GM04503 (cell line): ENCODE measurements at places on chromosomes 6 and 20.

DNA sequence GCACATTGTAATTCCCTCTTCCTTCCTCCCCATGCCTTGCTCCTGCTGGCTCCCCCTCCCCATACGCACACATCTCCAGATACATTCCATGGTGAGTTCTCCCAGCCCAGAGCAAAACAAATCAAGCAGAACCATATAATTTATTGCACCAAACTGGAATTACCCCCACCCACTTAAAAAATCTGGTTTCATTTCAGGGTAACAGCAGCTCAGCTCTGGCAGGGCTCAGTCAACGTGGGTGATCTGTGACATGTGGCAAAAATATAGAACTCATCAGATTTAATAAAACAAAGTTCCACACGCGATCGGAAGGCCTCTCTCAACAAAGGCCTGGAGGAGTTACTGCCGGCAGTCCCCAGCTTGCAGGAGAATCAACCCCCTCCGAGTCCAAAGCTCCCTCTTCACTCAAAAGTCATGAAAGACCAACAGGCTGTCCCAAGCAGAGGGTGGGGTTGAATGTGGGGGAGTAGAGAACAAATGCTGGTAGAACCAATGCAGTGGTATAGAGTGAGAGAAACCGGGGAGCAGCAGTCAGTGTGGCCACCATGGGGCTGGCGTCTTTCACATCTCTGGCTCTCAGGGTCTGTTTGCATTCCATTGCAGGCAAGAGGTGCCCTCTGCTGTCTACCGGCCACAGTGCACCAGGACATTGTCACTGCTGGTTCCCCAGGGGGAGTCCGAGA is 323.3 kb upstream of the NT5E start:
- no peak for DNase-seq

GRCh38 chr20:36737183-36737499 is 8.7 kb downstream of the NDRG3 start:
- no peak for DNase-seq

DNA sequence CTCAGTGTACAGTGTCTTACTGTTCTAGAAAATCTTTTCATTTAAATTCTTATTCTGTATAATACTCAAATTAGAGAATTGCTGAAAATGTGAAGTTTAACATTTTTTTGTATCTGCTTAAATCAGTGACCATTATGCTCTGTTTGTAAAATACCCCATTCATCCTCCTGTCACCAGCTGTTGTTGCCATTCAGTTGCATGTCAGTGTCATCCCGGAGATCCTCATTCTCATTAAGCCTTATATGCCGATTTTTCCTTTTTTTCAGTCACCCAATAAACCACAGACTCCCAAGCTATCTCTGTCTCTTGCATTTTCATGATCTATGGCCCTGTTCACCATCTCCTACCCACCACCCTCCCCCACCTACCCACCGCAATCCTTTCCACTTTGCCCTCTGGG is 20.4 kb downstream of the GTF2H5 start:
- no peak for DNase-seq

DNA sequence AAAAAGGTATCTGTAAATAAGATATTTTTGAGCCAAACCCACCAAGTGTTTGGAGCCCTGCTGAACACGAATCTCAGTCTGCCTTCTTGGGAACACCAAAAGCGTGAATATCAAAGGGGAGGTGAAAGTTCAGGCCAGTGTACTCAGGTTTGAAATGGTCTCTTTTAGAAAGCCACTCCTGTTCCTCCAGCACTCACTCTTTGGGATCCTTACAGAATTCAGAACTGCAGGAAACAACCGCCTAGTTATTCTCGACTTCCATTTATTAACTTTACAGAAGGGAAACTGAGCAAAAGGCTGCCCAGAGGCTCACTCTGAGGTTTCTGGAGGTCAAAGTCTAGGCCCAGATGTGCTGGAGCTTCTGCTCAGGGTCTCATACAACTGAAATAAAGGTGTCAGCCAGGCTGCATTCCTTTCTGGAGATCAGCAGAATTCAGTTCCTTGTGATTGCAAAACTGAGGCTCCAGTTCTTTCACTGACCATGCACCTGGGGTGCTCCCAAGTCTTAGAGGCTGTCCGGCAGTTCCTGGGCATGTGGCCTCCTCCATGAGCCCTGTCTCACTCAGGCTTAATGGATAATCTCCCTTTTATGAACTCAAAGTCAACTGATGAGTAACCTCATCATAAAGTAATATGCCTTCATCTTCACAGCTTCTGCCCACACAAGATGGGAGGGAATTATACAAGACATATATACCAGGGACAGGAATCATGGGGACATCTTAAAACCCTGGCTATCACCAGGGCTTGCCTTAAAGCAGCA is 65.5 kb upstream of the TNFAIP3 start:
- DNase-seq, result no peak

- no peak for DNase-seq
These were observed 37.5 kb downstream of the NOX3 start for GRCh38 chr6:155418017-155418761.
